ENCODE measurements at places on chromosomes 7 and 10.

DNA sequence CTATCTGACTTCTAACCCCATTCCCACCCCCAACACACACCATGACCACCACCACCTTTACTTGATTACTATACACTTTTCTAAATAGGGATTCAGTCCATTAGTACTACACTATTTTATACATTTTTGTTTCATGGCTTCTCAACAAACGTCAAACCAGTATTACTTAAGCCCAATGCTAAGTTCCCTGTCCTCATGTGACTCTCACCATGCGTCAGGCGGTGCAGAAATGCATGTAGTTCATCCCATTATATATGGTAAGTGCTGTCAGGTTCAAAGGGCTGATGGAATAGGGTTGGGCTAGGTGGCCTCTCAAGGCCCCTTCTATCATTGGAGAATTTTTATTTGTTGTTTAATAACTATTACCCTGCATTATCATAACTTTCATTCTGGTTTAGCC, 19.5 kb upstream of the VPS41 start:
- no peaks in the 10 kb centered on the region for H3K36me3 ChIP-seq
- H3K27ac ChIP-seq = no peak overlapping the region
- peaks cover 7% of the 10 kb centered on the region for H3K4me1 ChIP-seq
- H3K4me3 ChIP-seq = no peak overlapping the region
- no peaks in the 10 kb centered on the region for H3K27me3 ChIP-seq

DNA sequence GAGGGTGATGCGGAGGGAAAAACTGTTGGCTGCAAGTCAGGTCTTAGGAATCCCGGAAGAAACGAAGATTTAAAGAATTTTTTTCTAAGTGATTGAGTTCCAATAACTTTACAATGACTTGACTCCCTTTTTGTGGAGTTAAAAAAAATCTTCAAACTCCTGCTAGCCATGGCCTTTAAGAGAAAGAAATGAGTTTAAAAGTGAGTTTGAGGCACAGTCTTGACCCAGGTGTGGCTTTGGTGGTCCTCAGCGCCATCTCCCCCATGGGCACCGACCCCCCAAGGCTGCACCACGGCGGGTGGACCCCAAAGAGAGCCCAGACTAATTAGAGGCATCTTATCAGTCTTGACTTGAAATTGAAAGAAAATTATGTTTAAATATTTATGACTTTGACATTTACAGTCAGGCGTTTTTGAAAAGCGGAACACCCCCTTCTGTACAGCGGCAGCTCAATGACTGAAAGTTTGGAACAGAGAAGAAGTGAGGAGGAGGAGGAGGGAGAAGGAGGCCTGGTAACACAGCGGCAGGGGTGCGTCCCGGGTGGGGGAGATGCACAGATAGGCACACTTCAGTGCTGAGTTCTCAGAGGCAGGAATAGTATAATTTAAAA, 349.6 kb downstream of the DNAJB6 start:
- H3K4me3 ChIP-seq = peak overlapping the region; percentile 55
- no peaks in the 10 kb centered on the region for H3K36me3 ChIP-seq
- DNase-seq = peak; percentile 13
- H3K4me1 ChIP-seq = peaks cover 75% of the 10 kb centered on the region
- no peak overlapping the region for H3K27ac ChIP-seq

DNA sequence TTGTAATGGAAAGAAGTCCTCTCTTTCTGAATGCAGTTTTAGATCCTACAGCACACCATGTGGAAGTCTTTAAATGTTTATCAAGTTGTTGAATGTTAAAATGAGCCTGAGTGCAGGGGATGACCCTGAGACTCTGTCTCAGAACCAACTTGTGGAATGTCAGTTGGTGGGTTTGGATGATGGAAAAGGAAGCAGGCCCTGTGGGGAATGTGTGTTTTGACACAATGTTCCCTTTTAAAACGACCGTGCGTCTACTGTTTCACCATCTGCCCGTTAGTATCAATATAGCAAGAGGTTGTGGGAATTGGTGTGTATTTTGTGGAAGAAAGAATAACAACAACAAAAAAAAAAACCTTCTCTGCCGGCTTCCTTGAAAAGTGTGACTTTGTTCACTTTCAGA, 8.3 kb downstream of the DYNC1I1 start:
- H3K27ac ChIP-seq = no peak overlapping the region
- no peaks in the 10 kb centered on the region for H3K27me3 ChIP-seq
- H3K4me3 ChIP-seq = no peak overlapping the region
- no peaks in the 10 kb centered on the region for H3K36me3 ChIP-seq

DNA sequence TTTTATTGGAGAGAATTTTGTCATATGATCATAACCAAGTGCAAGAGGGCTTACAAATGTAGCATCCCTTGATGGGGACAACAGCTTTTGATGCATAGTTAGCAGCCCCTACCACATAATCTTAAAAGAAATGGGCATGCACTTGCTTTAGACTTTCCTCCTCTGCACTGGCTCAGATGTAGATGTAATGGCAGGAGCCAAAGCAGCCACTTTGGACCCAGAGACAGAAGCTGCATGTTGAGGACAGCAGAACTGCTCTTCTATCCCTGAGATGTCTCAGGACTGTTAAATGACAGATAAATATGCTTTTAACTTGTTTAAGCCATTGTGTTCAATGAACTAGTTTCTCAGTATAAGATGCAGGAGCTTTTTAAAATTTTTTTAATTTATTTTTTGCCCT, 450.7 kb downstream of the TYW1 start:
- H3K36me3 ChIP-seq = no peaks in the 10 kb centered on the region
- no peaks in the 10 kb centered on the region for H3K27me3 ChIP-seq
- no peak overlapping the region for H3K4me3 ChIP-seq

- DNase-seq = no peak
- H3K27ac ChIP-seq = no peak overlapping the region
- no peaks in the 10 kb centered on the region for H3K36me3 ChIP-seq
- H3K4me3 ChIP-seq = no peak overlapping the region
Measured at GRCh38 chr7:106464651-106465050, 179.9 kb upstream of the NAMPT start.

DNA sequence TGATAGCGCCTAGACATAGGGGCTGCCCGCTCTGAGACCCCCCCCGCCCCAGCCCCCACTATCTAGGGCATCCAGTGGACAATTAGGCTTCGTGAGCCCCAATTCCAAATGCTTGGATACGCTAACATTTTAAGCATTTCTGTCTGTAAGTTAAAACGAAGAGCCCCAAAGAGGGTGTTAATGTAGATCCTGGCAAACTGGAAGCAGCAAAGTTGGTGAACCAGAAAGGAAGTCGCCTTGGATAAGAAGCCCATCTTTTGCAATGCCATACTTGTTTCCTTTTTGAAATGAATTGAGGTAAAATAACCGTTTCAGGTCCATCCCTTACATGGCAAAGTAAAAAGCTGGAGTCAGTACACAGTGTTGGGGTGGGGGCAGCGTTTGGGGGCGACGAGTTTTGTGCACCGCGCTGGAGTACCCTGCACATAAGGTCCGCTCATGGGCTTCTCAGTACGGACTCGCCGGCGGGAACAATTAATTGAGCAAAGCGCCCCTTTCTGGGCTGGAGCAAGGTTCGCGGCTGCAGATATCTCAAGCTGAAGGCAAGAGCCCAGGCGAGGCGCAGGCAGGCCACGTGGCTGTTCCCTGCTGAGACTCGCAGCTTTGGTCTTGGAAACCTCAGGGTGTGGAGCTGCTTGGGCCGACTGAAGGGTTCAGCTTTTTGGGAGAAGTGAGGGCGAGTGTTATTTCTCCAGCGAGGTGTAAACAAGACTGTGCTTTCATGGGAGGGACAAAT, 1.4 kb upstream of the TWIST1 start:
- no peak overlapping the region for H3K27ac ChIP-seq
- H3K4me1 ChIP-seq = peaks cover 6% of the 10 kb centered on the region
- no peak overlapping the region for H3K4me3 ChIP-seq

- H3K4me3 ChIP-seq = no peak overlapping the region
- DNase-seq = no peak
- no peaks in the 10 kb centered on the region for H3K36me3 ChIP-seq
- no peak overlapping the region for H3K27ac ChIP-seq
- no peaks in the 10 kb centered on the region for H3K4me1 ChIP-seq
Measured at GRCh38 chr7:146805082-146805481, 688.5 kb downstream of the CNTNAP2 start.

DNA sequence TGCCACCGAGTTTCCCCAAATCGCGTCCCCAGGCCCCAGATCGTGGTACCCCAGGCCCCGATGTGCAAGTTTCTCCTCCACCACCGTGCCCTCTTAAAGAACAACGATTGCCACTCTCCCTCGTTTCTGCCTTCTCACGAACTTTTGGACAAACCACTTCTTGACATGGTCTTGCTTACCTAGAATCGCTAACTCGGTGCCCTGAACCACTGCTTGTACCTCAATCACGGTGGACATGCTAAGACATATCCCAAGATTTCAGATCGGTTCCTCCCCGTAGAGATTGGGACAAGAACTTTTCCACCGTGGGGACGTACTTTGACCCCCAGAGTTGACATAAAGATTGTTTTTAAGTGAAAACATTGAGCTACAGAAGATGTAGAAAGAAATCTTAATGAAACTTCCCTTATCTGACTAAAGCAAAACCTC, 477 bp upstream of the ZC3HAV1 start:
- peak overlapping the region; percentile 75 for H3K4me3 ChIP-seq
- H3K36me3 ChIP-seq = no peaks in the 10 kb centered on the region
- no peak overlapping the region for H3K27ac ChIP-seq
- DNase-seq = no peak
- H3K4me1 ChIP-seq = peaks cover 5% of the 10 kb centered on the region

DNA sequence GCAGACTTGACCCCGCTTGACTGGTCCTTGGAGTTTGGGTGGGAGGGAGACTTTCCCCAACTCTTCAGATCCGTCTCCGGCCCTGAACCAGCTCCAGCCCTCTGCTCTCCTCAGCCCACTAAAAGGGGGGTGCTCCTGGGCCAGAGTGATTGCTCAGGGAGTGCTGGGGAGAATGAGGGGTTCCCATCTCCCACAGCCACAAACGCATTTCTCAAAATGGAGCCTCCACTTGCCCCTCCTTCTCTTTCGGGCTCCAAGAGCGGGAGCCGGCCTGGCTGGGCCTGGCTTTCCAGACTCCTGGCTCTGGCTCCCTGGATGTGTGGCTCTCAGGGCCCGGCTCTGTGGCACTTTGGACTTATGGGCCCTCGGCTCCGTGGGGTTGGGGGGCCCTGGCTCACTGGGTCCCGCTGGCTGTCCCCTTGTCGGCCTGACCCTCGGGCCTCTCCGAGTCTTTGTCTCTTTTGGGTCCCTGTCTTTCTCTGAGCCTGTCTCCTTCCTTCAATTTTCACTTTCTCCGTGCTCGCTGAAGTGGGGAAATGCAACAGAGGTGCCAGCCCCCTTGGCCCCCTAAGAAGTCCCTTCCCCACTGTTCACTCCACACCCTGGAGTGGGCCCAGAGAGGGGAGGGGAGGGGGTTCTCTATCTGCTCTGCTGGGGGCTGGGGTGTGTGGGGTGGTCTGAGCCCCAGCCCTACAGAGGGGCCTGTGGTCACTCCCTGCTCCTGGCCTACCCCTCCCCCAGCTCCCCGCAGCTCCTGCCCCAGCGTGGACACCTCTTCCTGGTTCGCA, 713 bp downstream of the LZTS2 start:
- no peaks in the 10 kb centered on the region for H3K36me3 ChIP-seq
- peak overlapping the region; percentile 96 for H3K4me3 ChIP-seq
- H3K27me3 ChIP-seq = no peaks in the 10 kb centered on the region
- DNase-seq = peak; percentile 58
- no peak overlapping the region for H3K27ac ChIP-seq

DNA sequence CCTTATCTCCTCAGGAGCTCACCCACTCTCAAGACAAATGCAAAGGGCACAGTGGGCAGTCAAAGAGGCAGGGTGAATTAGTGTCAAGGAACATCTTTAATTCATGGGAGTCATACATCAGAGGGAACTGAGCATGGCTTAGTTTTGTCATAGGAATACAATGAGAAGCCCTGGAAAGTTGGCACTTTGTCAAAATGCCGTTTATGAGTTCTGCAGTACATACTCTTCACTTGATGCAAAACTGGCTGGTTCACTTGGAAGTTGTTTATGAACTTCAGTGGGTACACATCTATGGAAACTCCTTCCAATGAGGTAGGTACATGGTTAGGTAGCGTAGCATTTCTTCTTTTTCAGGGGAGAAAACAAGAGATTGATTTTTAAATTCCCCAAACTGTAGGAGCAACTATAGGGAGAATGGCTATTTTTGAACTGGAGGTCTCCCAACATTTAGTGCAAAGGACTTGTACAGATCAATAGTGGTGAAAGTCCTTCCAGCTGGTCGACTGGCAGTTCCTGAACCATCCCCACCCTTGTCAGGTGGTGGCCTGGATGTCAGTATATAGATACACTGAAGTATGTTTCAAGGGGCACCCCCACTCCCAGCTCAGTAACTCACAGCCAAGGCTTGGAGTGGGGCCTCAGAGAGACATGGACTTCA, 580.5 kb downstream of the REEP3 start:
- no peaks in the 10 kb centered on the region for H3K36me3 ChIP-seq
- no peak for DNase-seq
- no peak overlapping the region for H3K4me3 ChIP-seq
- peaks cover 8% of the 10 kb centered on the region for H3K4me1 ChIP-seq
- no peak overlapping the region for H3K27ac ChIP-seq
- no peaks in the 10 kb centered on the region for H3K27me3 ChIP-seq

DNA sequence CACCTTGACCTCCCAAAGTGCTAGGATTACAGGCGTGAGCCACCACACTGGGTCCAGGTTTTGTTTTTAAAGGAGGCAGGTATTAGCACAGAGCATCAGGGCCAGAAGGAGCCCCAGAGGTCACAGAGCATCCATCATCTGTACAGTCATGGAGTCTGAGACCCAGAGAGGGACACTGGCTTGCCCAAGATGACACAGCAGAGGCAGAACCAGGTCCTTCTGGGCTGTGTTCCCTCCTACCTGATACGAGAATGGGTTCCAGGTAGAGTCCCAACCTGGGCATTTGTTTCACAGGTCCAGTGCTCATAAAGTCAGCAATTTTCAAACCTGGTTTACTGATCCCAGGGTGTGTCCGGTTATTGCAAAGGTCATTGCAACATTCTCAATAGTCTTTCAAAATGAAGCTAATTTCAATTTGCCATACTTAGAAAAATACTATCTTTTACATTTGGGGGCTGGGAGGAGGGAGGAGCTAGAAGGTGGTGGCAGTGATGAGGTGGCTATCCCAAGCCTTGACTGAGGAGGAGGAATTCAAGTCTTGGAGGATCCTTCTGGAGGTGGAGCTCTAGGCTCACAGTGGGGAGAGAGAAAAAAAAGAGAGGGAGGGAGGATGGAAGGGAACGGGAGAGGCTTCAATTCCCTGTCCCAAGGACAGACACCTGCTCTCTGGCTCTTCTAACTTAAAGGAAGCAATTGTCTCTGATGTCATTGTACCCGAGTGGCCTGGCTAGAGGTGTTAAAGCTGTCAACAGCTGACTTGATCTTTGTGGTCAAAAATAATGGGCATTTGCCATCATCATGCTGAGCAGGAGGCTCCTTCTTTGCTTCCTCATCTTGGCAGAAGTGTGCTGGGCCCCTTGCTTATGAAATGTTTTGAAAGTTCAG, 8.1 kb downstream of the MXI1 start:
- no peak overlapping the region for H3K27ac ChIP-seq
- H3K4me1 ChIP-seq = peaks cover 13% of the 10 kb centered on the region
- DNase-seq = no peak
- H3K36me3 ChIP-seq = no peaks in the 10 kb centered on the region
- H3K27me3 ChIP-seq = peaks cover 47% of the 10 kb centered on the region

GRCh38 chr7:82289152-82289535, 154.4 kb downstream of the CACNA2D1 start:
- peaks cover 10% of the 10 kb centered on the region for H3K4me1 ChIP-seq
- no peaks in the 10 kb centered on the region for H3K36me3 ChIP-seq
- no peak overlapping the region for H3K4me3 ChIP-seq
- no peaks in the 10 kb centered on the region for H3K27me3 ChIP-seq

- H3K27ac ChIP-seq = no peak overlapping the region
- DNase-seq = no peak
- H3K36me3 ChIP-seq = no peaks in the 10 kb centered on the region
- H3K27me3 ChIP-seq = no peaks in the 10 kb centered on the region
Measured at GRCh38 chr7:119465798-119466305, 807.1 kb upstream of the KCND2 start.

Measured in neural progenitor cell (in vitro differentiated cells).